Activated CD8-positive, alpha-beta T cell treated with anti-CD3 and anti-CD28 coated beads, Interleukin-2, amount 10 ng/mL, durations not matched to agents 7 days and 5 days (primary cell): ENCODE measurements at places on chromosomes 6 and 20.
A peak's percentile ranks its signal among the peaks of the same experiment; 100 is the strongest.

GRCh38 chr20:6740096-6740495, 27.4 kb upstream of the BMP2 start:
- DNase-seq, result no peak

- peak; percentile 98 for DNase-seq
These were observed at the start of gene ACSS2 for GRCh38 chr20:34876406-34877282. Gene ACSS2, plus strand, starts transcription at chr20:34876612. Its CDS starts 34 bp downstream, at chr20:34876646.

DNA sequence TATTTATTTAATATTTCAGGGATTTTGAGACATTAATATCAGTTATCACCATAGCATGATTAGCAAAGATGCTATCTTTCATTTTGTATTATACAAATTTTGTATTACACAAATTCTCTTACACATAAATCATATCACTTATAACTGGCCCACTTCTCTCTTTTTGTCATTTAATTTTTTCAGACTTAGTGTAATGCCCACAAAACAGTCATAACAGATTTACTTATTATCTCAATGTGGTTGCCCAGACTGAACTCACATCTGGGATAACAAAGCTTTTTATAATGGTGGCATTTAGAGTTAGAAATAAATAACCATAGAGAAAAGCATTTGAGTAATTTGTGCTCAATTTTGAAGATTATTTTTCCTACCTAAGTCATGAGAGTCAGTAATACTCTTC, 148.3 kb downstream of the TFAP2B start:
- no peak for DNase-seq

DNA sequence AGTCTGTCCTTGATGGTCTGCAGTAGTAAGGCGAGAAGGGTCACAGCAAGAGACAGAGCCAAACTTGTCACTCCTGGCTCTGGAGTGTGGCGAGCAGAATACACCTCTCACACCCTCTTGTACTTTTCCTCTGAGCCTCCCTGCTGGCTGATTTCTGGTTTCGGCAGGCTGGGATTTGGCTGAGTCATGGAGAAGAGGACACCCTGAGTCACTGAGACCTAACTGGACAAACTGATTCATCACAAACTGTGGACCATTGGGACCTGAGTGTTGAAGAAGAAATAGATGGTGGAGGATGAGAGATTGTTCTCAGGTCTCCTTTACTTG, 101.7 kb downstream of the F13A1 start:
- no peak for DNase-seq

DNA sequence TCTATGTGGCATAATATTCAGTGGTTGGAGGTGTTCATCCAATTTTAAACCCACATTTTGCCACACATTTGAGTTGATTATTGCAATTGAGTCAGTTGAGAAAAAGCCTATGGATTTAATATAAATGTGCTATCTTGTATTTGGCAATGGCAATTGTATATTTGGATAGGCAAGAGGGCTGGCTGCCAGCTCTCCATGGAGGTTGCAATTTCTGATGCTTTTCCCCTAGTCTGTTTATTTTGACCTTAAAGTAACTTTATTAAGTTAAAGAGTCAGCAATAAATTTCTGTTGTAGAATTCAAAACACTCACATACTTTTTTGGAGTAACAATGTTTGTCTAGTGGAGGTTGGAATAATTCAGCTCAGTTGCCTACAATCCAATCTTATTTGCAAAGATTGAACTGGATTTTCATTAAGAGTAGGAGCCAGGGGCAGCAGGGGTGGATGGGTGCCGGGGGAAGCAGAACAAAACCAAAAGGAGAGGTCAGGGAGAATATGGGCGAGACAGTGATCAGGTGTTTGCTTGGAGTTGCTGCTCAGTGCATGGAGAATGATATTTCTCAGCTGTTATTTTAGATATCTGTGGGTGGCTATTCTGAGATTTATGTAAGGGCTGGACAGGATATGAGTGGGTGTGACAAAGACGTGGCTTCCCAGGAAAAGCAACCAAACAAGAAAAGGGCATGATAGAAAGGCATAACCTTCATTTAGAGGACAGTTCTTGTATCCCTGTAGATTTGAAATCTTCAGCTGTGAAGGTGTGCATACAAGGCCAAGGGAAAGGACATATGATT, 163.0 kb downstream of the HDGFL1 start:
- no peak for DNase-seq
